ENCODE measurements at places on chromosomes 7 and 10.

DNA sequence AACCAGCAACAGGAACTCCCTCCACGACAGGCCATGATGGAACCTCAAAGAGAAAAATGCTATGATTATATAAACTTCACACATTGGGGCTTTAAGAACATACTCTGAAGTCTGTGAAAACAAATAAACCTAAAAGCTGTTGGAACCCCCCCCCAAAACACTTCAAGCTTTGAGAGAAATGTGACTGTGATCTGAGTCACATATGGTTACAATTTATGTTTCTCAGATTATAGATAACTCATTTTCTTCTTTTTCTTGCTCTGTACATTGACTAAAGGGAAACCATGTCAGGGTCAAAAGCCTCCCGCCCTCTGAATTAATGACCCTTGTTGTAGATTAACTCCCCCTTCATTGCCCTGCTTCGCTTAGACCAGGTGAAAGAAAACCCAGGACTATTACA, 15.8 kb downstream of the VOPP1 start:
- no peak for DNase-seq

- DNase-seq: no peak
Observed at GRCh38 chr10:56370217-56371113, 9.4 kb upstream of the ZWINT start.

DNA sequence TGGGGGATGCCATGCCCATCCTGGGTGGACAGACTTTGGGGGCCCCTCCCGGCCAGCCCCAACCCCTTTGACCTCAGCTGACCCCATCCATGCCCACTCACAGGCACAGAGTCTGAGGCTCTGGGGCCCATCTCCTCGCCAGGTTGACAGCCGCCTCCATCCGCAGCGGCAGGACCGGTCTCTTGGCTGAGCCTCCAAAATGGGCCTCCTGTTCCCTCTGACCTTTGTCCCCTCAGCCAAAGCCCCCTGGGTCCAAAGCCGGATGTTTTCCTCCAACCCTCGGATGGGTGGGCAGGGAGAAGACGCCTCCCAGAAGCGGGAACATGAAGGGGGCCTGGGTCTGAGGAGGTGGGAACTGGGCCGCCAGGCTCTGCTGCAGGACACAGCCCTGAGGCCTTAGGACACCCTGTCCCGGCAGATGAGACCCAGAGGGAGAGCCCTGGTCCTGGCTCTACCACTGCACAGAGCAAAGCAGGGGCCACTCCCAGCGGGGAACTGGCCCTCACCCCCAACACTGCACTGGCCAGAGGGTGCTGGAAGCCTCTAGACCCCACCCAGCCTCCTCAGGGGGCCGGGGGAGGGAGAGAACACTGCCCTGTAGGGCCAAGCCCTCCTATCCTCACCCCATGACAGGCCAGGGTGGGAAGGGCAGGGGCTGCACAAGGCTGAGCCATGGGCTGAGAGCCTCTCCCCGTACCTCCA, 12.6 kb downstream of the PDGFA start:
- DNase-seq: no peak

DNA sequence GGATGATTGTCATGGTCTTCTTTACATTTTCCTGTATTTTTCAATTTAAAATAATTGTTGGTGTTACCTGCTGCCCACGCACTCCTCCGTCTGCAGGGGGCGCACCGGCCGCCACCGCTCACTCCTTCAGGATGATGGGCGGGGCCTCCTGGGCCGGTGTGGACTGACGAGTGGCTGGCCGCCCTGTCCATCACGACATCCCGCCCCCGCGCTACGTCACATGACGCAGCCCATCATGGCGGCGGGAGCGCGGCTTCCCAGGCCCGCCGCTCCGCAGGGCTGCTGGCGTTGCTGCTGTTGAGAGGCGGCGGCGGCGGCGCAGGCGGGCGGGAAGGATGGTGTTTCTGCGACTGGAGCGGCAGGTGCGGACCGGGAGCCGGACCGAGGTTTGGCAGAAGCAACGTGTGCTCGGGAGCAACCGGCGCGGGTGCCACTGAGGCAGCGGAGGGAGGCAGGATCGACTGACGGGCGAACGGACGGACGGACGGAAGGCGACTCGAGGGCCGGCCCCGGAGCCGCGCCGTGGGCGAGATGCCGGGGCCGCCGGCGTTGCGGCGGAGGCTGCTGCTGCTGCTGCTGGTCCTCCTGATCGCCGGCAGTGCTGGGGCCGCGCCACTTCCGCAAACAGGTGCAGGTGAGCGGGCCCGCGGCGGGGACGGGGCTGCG, at the start of gene LMTK2:
Gene LMTK2 (plus strand): TSS at position 216 of the 666 bp plus-strand sequence. CDS start 316 bp downstream, at position 532.
- DNase-seq: peak; percentile 97

- no peak for DNase-seq
Observed at GRCh38 chr10:126702181-126702580, 31.7 kb upstream of the C10orf90 start.

Measured in cardiac septum (tissue), 1 donor.